ENCODE measurements at places on chromosomes 5 and 9.

DNA sequence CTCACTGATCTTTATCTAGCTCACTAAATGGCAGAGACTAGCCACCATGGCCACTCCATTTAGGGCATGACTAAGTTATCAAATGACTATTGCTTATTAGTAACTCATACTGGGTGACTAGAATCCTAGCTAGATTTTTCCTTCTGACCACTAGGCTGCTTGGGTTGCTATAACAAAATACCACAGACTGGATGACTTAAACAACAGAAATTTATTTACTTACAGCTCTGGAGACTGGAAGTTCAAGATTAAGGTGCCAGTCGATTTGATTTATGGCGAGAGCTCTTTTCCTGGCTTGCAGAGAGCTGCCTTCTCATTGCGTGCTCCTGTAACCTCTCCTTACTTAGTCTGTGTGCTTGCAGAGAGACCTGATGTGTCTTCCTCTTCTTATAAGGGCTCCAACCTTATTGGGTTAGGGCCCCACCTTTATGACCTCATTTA is 55.0 kb upstream of the APC start:
- DNase-seq: no peak

GRCh38 chr5:115487756-115488155 is 56.8 kb downstream of the FEM1C start:
- DNase-seq: no peak

DNA sequence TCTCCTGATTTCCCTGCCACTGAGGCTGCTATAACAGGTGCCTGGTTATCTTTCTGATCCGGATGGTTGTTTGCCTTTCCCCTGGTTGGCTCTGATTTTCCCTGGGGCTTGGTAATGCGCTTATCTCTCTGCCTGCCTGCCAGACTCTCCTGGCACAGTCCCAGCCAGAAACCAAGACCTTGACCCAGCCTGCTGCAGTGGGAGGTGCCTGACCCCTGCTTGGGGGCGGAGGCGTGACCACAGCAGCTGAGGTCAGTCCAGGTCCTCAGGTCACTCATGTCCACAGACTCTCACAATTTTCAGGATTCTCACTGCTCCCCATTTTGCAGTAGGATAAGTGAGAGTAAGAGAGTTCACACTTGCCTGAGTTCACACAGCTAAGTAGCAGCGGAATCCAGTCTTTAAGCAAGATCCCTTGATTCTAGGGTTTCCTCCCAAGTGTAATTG is 24.4 kb upstream of the SYNPO start:
- no peak for DNase-seq

GRCh38 chr5:95572016-95572415 is 17.1 kb downstream of the ARSK start:
- DNase-seq: no peak

DNA sequence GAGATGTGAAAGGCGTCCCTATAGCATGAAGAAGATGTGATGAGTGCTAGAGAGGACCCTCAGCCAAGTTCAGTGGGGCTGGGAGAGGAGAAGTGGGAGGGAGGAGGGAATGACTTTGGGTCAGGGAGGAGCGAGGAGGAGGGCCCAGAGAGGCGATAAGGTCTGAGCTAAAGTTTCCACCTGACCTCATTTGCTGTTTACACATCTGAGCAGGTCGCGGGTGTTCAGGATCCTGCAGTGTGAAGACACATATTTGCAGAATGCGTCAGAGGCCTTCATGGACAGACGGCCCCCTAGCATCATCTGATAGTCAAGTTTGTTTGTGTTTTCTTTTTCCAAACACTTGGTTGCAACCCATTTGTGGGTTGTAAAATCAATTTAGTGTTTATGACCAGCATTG is 18.9 kb upstream of the IGFBPL1 start:
- DNase-seq: no peak

- DNase-seq: no peak
Measured at GRCh38 chr5:126100767-126101166, 322.4 kb upstream of the GRAMD2B start.

DNA sequence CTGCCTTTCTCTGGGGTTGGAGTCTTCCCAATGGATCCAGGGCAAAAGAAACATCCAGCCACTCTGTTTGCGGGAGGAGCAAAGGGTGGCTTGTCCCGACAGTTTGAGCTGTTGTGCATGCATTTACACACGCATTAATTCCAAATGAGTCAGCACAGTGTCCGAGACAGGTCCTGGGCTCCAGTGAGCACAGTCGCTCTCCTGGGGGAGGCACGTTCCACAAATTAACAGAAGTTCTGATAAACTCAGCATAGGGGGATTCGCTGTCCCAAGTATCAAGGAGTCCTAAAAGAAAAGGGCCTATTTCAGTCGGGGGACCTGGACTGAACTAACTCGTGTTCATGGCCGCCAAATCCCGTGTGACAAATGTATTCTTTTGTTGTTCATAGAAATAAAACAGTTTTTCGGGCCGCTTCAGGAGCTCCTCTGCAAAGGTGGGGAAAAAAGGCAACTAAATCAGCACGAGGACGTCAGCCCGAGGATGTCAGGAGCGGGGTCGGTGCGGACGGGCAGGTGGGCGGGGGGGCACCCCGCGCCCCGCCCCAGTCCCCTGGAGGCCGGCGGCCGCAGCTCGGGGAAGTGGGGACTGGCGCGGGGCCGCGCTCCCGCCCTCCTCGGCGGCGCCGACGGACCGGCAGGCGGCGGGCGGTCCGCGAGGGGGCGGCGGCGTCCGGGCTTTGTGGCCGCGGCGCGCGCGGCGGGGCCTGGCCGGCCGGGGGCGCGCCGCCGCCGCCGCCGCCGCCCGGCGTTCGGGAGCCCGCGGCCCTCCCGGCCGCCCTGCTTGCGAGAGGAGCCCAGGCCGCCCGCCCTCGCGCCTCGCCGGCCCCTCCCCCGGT is at the start of gene MSANTD3:
MSANTD3 (plus strand) TSS at position 614 of the 836 bp plus-strand sequence. CDS start 14,796 bp downstream, outside the sequence.
- peak; percentile 59 for DNase-seq
